Activated CD4-positive, alpha-beta T cell treated with anti-CD3 and anti-CD28 coated beads, Interleukin-2, amount 50 U/mL, for 1 hour (primary cell): ENCODE measurements at places on chromosomes 13 and 19.

GRCh38 chr19:1213391-1214286 lies 8.1 kb downstream of the STK11 start:
- peak; percentile 51 for DNase-seq

GRCh38 chr19:14369399-14370168 lies 11.7 kb upstream of the ADGRE5 start:
- DNase-seq: peak; percentile 86

DNA sequence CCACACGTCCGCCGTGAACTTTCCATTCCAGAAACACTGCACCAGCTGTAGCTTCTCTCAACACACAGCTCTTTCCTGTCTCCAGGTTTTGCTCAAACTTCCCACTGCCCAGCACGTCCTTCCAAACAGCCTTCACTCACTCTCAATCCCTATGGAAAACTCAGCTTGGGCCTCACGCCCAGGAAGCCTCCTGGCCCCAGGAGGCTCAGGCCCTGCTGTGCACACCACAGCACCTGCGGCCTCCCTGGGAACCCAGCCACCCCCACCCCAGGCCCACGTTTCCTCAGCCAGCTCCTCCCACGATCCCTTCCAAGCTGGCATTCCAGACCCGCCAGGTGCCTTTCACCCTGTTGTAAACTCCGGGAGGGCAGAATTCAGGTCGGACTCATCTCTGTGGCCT lies 35.2 kb downstream of the C13orf46 start:
- no peak for DNase-seq

- no peak for DNase-seq
Observed at GRCh38 chr19:944663-945241, 18.9 kb downstream of the ARID3A start.

DNA sequence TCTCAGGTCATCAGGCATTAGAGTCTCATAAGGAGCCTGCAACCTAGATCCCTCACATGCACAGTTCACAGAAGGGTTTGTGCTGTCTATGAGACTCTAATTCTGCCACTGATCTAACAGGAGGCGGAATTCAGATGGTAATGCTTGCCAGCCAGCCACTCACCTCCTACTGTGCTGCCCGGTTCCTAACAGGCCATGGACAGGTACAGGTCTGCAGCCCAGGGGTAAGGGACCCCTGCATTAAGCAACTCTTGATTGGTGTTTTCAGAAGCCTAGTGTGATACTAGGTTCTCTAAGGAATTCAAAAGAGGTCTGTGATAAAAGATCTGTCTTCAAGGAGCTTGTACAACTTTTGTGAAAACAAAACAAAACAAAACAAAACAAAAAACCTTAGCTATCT lies 31.1 kb downstream of the CAB39L start:
- DNase-seq: no peak

DNA sequence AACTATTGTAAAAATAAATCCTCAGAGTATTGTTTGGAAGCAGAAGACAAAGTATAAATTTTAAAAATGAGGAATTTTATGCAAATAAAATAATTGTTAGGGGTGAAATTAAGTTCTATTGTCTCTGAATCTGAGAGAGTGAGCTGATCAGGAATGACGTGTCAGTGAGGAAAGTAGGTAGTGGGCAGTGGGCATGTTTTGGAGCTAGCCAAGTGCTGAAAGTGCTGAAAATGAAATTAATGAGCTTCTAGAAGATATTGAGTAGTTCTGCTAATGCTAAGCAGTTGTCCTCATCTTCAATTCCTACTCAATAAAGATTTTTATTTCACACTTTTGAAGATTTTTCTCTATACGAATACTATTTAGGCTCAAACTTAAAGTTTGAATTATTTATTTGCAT lies 1167.8 kb upstream of the PCDH20 start:
- no peak for DNase-seq

- no peak for DNase-seq
Observed at GRCh38 chr13:106393776-106394175, 141.7 kb downstream of the EFNB2 start.
